ENCODE measurements at places on chromosomes 4 and X.

GRCh38 chrX:125954236-125954635 lies 211.9 kb downstream of the DCAF12L2 start:
- no peak for DNase-seq

GRCh38 chrX:85977218-85977617 lies 70.1 kb downstream of the CHM start:
- DNase-seq = no peak

- no peak for DNase-seq
These were observed 38.5 kb downstream of the ABCG2 start for GRCh38 chr4:88119943-88120342.

DNA sequence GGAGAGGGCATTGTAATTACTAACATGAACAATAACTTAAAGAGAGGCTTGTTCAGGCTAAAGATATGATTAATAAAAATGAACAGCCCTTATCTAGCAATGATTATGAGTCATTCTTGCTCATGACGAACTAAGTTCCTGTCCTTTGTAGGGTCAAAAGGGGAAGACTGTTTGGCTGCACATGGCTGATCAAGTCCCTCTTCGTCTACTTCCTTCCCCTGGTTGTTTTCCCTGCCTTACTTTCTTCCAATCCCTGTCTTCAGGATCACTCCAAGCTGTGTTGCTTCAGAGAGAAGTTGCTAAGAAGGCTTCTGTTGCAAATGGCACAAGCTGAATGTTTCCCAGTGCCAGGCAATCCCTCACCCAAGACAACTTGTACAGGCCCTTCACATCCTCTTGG lies 115.0 kb upstream of the HS3ST1 start:
- DNase-seq = no peak

Measured in stimulated activated CD4-positive, alpha-beta T cell treated with anti-CD3 and anti-CD28 coated beads, Interleukin-1b, Interleukin-23, amount 100 ng/mL, for 24 hours (primary cell).